Activated CD4-positive, alpha-beta T cell treated with anti-CD3 and anti-CD28 coated beads, Interleukin-2, Interleukin-6, amounts not matched to agents 100 ng/mL and 50 ng/mL, durations not matched to agents 16 hours and 8 hours (primary cell): ENCODE measurements at places on chromosomes 6 and 20.

GRCh38 chr6:96570053-96570452 is 7.1 kb downstream of the FHL5 start:
- no peak for DNase-seq

DNA sequence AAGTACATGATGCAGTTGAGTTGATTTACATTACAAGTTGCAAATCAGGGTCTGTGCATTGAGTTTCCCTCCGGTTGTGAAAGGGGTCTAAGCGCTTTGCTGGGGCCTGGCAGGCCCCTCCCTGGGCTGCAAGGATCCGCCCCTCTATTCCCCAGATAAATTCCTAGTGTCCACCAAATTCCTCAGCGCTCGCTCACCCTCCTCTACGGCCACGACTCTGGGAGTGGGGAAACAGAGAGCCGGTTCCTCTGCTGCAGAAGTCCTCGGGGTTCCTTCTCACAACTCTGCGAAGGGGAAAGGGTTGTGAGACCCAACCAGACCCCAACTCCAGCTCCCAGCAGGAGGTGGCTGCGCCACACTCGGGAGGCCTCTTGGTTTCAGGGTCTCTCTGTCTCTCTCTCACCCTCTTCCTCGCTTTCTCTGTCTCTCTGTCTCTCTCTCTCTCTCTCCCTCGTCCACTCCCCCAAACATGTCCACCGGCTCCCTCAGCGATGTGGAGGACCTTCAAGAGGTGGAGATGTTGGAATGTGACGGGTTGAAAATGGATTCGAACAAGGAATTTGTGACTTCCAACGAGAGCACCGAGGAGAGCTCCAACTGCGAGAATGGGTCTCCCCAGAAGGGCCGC is at the start of gene TCF21:
TSS of gene TCF21 (plus strand) at position 185 of the 628 bp plus-strand sequence. CDS start at position 470, 285 bp downstream.
- no peak for DNase-seq

DNA sequence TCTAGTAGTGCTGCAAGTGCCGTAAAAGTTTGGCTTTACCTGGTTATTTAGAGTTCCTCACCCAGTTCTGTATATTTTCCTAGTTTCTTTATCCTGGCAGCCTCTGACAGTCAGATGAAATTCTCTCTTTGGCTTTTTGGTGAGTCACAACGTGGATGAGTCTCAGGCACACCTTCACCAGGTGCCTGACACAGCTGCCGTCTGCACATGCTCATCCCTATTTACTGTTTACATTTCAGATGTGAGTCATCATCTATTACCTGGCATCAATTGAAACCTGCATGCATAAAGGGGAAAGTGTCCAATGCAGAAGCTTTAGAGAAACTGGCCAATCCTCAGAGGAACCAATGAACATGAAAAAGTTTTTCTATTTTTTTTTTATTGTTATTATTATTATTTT is 33.3 kb upstream of the ADGRF4 start:
- no peak for DNase-seq

GRCh38 chr6:40977085-40977484 is 61.9 kb downstream of the UNC5CL start:
- DNase-seq = no peak

DNA sequence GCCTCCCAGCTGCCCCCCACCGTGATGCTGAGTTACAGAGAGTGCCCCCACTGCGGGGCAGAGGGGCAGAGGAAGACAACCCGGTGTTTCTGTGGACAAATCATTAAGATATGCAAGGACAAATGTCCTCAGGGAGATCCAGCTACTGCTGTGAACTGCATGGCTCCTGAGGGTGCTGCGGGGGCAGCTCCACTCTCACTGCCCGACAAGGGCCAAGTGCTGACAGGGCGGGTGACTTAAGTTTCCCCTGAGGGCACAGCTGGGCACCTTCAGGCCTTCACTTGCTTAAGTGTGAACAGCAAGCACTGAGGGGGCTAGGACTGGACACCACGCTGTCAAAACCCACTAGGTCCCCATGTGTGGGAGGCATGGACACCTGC is 26.2 kb upstream of the TCFL5 start:
- DNase-seq = no peak

- no peak for DNase-seq
Observed at GRCh38 chr6:110400208-110400607, 15.2 kb downstream of the DDO start.

DNA sequence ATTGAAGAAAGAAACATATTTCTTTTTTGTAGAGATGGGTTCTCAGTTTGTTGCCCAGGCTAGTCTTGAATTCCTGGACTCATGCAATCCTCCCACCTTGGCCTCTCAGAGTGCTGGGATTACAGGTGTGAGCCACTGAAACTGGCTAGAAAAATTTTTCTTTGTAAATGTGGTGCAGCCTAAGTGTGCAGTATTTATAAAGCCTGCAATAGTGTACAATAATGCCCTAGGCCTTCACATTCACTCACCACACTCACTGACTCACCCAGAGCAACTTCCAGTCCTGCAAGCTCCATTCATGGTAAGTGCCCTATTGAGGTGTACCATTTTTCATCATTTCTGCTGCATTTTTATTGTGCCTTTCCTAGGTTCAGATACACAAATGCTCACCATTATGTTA is 31.4 kb downstream of the NHSL1 start:
- no peak for DNase-seq

DNA sequence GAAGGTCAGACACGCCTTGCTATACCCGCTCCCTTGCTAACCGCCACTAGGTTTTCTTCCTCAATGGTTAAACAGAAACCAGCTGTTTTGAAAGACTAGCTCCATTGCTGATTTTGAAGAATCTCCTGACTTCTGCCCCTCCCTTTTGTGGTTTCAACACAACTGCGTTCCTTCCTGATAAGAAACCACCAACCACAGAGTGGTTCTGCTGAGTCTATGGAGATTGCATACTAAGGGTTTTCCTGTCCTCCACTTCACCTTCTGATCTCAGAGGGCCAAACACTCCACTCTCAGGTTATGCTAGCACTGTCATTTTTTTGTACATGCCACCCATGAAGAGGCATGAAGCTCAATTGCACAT is 207.9 kb downstream of the MYLK4 start:
- peak; percentile 87 for DNase-seq

GRCh38 chr6:157759028-157759427 is 64.0 kb upstream of the SNX9 start:
- no peak for DNase-seq

DNA sequence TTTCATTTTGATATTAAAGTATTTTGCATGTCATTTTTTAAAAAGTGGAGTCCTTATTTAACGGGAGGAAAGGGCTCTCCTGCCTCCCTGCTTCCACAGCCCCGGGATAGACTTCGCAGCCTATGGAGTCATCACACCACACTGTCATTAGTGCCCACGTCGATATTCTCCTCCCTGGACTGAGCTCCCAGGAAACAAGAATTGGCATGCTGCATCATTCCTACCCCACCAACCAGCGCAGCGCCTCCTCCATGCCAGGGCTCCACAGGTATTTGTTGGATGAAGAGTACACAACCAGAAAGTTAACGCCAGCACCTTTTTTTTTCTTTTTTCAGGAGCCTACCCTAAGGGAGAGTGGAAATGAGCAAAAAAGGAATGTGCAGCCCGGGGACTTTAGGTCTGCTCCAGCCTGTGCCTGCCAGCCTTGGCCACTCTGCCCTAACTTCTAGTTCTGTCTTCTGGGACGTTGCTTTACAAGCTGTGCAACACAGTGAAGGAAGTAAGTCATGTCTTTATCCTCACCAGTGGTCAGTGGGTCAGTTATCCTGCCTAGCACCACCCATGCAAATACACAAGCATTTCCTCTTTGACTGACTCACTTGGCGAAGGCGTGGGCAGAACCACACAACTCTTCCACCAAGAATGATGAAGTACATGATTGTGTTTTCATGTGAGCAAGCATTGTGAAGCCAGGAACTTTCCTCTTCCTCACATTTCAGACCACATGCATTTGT is 180.7 kb upstream of the UST start:
- DNase-seq = peak; percentile 36

- no peak for DNase-seq
Observed at GRCh38 chr6:3230900-3231246, 3.4 kb upstream of the TUBB2B start.

DNA sequence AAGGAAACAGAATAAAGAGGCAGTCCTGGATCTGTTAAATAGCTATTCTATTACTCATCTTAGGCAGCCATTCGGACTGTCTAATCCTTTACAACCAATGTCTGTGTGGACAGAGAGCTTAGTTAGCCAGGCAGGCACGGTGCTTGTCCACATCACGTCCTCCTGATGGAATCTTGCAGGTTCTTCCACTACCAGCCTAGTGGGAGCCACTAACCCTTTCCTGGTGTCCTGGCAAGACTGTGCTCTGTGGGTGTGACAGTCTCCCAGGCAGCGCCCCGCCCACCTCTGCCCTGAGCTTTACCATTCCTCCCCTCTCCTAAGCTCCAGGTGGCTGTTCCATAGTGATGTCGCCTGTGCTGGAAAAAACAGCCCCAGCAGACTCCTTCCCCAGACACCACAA is 78.3 kb upstream of the CLDN20 start:
- no peak for DNase-seq

GRCh38 chr20:47352332-47353238 is 3.9 kb downstream of the ZMYND8 start:
- DNase-seq = no peak

DNA sequence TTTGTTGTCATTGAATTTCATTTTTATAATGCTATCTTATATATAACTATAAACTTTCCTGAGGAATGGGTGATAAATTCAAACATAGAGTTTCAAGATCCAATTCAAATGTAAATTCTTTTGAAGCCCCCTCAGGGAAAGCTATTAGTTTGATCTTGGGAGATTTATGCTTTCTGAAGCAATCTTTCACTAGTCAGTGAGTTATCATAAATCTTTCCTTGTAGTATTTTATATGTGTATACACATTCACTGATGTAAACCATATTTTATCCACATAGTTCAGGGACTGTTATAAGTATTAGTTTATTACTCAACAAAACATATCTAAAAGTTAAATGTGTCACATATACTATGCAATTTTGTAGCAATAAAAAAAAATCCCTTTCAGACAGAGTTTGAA is 2.9 kb upstream of the EPM2A start:
- DNase-seq = no peak

- DNase-seq = no peak
Observed at GRCh38 chr6:134589512-134589911, 271.6 kb upstream of the SGK1 start.

DNA sequence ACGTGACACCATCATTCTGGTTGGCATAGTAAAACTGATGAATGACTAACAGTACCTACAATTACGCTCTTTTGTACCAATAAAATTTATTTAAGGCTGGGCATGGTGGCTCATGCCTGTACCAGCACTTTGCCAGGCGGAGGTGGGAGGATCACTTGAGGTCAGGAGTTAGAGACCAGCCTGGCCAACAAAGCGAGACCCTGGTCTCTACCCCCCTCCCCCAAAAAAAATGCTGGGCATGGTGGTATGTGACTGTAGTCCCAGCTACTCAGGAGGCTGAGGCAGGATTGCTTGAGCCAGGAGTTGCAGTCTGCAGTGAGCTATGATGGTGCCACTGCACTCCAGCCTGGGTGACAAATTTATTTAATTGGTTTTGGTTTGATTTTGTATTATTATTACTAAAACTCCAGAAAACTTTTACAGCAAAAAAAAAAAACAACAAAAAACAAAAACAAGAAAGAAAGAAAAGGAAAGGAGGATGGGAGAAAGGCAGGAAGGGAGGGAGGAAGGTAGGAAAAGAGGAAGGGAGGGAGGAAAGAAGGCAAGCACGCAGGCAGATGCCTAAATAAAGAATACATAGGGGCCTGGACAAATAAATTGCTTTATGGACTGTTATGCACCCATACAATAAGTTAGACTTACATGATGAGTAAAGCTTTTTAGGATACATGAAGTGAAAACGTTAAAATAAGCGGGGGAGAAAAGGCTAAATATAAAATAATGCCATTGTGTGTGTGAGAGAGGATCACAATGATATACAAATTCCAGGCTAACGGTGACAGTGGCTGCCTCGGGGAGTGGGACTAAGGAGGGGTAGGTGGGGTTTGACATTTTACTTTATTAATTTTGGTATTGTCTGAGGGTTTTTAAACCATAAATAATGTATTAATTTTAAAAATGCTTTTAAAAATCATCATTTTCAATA is 682 bp upstream of the ZSCAN9 start:
- DNase-seq = no peak

DNA sequence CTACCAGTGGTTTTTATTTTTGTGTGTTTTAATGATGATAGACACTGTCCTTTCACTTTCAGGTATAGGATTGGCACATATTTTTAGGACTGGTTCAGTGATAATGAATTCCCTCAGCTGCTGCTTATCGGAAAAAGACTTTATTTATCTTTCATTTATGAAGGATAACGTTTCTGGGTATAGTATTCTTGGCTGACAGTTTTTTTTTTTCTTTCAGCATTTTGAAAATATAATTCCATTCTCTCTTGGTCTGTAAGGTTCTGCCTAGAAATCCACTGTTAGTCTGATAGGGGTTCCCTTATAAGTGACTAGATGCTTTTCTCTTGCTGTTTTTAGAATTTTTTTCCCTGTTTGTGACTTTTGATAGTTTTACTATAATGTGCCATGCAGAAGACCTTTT is 313.1 kb downstream of the TENT5A start:
- no peak for DNase-seq

DNA sequence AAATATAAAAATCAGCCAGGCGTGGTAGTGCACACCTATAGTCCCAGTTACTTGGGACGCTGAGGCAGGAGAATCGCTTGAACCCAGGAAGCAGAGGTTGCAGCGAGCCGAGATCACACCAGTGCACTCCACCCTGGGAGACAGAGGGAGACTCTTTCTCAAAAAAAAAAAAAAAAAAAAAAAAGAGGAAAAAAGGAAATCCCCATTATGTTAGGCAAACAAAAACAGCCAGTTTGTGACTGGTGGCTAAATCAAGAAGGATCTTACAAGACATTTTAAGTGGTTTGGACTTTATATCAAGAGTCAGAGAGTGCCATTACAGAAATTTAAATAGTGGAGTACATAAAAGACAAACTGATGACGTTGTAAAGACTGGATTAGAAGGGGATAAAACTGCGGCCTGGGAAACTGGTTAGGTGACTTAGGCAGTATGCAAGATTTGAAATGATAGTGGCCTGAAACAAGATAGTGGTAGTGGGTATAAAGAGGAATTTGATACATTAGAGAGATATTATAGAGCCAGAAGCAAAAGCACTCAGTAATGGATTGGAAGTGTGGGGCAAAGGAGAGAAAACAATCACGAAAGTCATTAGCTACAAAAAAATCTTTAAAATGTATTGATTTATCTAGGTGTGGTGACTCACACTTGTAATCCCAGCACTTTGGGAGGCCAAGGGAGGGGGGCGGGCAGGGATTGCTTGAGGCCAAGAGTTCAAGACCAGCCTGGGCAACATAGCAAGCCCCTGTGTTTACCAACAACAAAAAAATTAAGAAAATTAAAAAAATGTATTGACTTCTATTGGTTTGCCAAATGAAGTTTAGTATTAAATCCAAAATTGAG is 1.7 kb upstream of the MYO6 start:
- DNase-seq = no peak

DNA sequence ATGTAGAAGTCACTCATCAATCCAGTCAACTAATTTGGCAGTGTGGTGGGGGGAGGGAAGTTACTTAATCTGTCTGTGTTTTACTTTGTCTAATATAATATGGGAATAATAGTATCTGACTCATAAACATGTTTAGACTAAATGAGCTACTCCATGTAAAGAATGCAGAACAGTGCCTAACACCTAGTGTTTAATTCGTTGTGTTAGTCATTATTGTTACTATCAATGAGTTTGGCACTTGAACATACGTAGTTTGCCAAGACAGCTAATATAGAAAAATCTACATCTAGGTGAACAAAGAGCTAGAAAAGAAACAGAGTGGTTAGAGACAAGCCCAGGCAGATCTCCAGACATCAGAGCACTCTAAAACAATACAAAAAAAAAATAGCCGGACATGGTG is 49.1 kb downstream of the IRAK1BP1 start:
- DNase-seq = no peak
